ENCODE measurements at places on chromosomes 12 and 14. TPM values are rescaled to one million over a fixed set of nuclear protein-coding genes. Genes with fewer than 3 reads are reported as not detected.
A peak's percentile ranks its signal among the peaks of the same experiment; 100 is the strongest.

The CLSTN3 gene
- total RNA-seq: 99.1 TPM

DNA sequence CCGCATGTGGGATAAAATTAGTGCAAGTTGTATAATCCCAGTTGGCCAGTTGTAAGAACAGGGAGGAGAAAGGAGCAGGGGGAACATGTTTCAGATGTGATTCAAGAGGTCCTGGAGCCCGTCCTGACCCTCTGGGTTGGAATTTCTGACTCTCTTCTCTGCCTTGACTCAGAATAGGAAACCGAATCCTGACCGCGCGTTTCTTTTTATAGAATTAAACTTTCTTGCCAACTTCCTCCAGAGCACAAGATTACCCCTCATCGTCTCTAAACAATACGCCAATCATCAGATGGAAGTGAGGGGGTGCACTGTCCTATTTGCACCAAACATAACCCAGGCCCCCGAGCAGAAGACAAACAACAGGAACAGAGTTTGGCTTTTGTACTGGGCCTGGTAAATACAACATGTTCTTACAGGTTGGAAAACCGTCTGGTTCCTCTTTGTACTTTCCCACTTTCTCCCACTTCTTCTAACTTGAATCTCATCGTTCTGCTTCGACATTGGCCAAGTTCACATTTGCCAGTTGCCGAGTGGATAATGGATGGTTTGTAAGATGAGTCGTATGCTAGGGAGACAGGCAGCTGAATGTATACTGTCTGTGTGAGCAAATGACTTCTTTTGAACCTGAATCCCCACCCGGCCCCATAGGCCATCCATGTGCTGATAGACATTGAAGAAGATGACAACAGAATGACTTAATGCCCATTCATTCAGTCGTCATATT is 42.6 kb upstream of the MED13L start:
- peak; percentile 81 for DNase-seq

- DNase-seq: no peak
Measured at GRCh38 chr12:116236976-116237375, 40.5 kb downstream of the MED13L start.

GRCh38 chr12:117596968-117597367 is 235.5 kb upstream of the NOS1 start:
- no peak for DNase-seq

DNA sequence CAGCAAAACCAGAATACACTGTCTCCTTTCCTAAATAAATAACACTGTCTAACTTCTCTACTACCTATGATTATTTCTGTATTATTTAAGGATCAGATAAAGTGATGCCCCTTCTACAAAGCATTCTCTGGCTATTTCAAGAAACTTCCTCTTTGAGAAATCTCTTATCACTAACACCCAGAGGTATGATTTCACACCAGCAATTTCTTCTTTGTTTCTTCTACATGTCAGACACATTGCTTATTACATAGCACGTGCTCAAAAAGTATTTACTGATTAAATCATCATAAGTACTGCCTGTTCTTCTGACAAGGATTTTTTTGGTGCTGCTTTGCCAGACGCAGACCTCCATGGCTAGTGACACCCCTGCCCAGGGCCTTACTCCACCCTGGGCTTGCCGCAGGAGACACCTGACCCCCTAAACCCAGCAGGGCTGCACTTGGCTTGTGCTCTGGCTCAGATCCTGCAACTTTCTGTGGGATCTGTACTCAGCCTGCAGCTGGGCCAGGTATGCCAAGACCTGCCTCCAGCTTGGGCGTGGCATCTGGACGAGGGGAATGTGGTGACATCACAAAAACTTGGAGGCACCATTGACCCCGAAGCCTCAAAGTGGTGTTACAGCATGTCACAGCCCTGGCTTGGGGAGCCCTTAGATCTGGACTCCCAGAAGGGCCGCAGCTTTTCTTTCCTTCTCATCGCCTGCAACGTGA is 15.4 kb upstream of the HIGD1C start:
- DNase-seq: no peak

DNA sequence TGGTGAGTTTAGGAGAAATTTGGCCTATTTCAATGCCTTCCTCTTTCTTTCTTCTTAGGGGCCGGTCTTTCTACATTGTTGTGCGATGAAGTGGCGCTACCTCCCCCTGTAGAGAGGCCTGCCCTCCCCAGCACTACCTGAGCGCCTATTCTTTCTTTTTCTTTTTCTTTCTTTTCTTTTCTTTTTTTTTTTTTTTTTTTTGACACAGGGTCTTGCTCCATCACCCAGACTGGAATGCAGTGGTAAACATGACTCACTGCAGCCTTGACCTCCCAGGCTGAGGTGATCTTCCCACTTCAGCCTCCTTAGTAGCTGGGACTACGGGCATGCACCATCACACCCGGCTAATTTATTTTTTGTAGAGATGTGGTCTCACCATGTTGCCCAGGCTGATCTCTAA is 136.1 kb upstream of the MAX start:
- DNase-seq: no peak

- no peak for DNase-seq
Measured at GRCh38 chr14:96586056-96586455, 83.9 kb downstream of the PAPOLA start.

DNA sequence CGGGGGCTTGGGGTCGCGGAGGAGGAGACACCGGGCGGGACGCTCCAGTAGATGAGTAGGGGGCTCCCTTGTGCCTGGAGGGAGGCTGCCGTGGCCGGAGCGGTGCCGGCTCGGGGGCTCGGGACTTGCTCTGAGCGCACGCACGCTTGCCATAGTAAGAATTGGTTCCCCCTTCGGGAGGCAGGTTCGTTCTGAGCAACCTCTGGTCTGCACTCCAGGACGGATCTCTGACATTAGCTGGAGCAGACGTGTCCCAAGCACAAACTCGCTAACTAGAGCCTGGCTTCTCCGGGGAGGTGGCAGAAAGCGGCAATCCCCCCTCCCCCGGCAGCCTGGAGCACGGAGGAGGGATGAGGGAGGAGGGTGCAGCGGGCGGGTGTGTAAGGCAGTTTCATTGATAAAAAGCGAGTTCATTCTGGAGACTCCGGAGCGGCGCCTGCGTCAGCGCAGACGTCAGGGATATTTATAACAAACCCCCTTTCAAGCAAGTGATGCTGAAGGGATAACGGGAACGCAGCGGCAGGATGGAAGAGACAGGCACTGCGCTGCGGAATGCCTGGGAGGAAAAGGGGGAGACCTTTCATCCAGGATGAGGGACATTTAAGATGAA is 630 bp downstream of the FOS start:
- DNase-seq: peak; percentile 75

The AKAP6 gene
- 4.1 TPM for total RNA-seq

The PMEL gene
- 2.9 TPM for total RNA-seq

The TPPP2 gene
- 0.67 TPM for total RNA-seq

DNA sequence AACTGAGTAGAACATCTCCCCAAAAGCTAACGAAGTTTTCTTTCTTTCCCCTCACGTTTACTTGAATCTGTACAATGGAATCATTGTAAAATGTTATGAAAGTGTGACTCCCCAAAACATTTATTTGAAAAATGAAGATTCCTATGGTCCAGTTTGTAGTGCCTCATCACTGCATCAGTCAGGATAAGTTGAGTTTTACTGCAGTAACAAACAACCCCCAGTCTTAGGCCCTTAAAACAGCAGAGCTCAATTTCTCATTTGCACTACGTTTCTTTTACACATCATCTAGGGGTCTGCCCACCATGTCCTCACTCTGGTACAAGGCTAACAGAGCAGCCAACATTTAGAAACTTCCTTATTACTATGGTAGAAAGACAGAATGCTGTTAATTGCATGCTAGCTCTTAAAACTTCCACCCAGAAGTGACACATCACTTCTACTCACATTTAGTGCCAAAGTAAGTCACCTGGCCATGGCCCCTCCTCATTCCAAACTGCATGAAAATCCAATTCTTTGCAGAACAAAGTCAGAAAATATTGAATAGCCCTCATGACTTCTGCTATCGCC is 546.4 kb downstream of the MED13L start:
- no peak for DNase-seq

DNA sequence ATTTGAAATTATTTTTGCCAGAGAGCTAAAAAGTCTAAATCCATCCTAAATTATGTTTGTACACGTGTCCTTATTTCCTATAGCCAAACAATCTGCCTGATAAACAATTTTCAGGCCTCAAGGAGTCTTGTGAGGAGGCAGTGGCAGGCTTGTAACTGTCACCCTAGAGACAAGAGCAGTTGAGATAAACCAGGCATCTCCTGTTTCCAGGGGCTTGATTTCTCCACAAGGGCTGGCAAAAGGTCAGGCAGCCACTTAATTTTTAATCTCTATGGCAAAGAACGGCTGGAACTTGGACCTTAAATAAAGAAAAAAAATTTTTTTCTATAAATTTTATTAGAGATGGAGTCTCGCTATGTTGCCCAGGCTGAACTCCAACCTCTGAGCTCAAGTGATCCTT is 15.5 kb downstream of the PKP2 start:
- DNase-seq: no peak

The C12orf50 gene
- not detected for total RNA-seq

DNA sequence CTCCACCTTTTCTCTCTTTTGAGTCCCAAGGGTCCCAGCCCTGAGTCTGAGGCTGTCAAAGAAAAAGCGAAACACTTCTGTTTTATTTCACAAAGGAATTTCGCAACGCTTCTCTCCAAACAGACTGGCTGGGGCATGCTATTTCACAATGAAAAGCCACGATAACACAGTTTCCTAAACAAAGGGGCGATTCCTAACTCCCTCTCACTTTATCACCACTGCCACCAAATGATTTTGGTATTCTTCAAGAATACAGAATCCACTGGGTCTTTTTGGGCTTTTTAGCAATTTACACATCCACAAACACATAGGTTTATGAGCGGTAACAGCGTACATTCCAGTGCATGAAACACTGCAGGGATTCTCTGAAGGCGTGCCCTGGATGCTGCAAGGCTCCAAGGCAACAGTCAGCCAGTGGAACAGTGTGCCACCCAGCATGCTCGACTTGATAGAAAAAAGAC is 161.2 kb downstream of the DAD1 start:
- peak; percentile 66 for DNase-seq

DNA sequence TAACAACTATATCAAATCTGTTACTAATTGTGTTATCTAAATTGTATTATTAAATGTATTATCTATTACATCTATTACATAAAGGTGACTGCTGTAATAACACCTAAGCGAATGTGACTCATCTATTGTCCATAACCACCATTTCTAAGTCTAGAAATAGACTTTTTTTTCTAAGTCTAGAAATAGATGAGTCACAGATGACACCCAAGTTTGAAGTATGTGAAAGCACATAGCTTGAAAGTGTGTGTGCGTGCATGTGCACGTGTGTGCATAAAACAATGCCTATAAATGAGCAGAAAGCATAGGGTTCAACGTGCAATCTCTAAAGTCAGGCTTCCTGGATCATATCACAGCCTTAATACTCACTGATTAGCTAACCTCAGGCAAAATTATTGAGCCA is 451.3 kb upstream of the USP15 start:
- no peak for DNase-seq

GRCh38 chr12:22310275-22310674 is 24.2 kb downstream of the ST8SIA1 start:
- DNase-seq: no peak

- no peak for DNase-seq
Measured at GRCh38 chr12:21483531-21483930, 17.9 kb downstream of the RECQL start.

The FAM222A gene
- 0.34 TPM for total RNA-seq

The RNASE1 gene
- 206 TPM for total RNA-seq

- DNase-seq: no peak
Measured at GRCh38 chr12:65500091-65500900, 221.8 kb downstream of the MSRB3 start.

The TDRD9 gene
- not detected for total RNA-seq

The PLBD1 gene
- 26.4 TPM for total RNA-seq

GRCh38 chr14:99265571-99265970 is 6.4 kb downstream of the BCL11B start:
- no peak for DNase-seq

The CLEC2B gene
- 28.4 TPM for total RNA-seq

GRCh38 chr12:76080729-76081415 is 3.6 kb downstream of the NAP1L1 start:
- no peak for DNase-seq

- DNase-seq: no peak
Measured at GRCh38 chr12:92301356-92301755, 155.7 kb upstream of the BTG1 start.

DNA sequence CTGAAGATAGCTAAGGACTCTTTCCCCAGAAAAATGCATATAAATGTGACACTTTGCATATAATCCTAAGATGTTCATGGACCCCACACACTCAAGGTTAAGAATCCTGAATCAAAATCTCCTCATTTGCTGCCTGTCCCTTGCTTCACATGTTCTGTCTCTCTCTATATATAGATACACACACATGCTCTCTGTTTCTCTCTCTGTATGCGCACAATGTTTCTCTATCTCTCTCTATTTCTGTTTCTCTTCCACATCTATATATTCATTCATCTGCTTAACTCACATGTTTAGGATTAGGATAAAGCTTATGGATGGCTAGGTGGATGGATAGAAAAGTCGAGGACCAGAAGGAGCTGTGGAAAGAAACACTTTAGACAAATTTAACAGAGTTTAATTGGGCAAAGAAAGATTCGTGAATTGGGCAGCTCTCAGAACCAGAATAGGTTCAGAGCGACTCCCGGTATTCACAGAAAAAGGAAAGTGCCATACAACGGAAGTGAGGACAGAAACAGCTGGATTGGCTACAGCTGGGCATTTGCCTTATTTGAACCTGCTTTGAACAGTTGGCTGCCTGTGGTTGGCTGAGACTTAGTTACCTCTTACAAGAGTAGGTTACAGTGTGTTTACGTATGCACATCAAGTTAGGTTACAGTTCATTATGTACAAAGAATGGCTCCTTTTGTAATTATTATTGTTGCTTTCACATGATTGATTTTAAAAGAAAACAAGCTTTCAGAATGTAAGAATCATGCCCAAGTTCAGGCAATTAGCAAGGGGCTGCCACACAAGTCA is 57.6 kb downstream of the EMP1 start:
- no peak for DNase-seq

DNA sequence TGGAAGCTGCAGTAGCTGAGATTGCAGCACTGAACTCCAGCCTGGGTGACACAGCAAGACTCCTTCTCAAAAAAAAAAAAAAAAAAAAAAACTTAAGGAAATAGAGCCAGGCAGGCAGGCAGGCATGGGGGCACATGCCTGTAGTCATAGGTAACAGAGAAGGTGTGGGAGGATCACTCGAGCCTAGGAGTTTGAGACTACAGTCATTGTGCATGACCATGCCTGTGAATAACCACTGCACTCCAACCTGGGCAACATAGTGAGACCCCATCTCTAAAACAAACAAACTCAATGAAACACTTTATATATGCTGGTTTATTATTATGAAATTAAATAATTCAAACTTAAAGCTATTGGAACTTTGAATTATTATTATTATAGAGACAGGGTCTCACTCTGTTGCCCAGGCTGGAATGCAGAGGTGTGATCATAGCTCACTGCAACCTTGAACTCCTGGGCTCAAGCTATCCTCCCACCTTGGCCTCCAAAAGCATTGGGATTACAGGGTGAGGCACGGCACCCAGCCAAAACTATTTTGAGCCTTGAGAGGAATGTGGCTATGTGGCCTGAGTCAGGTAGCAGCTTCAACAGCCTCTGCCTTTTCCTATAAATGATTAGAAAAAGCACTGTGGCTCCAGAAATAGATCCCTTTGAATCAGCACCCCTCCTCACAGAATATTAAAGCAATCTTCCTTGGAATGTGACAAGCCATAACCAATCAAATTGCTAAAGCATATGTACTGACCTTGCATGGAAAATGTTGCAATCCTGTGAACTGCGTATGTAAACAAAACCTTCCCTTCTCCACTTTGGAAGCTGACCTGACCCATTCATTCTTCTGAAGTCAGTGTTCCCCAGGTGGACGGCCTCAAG is 34.7 kb upstream of the YY1 start:
- no peak for DNase-seq
